Effector CD4-positive, alpha-beta T cell (primary cell): ENCODE measurements at places on chromosomes 12 and 14.

- no peak for DNase-seq
Observed at GRCh38 chr12:19624491-19624890, 185.2 kb downstream of the AEBP2 start.

- no peak for DNase-seq
Observed at GRCh38 chr12:125907351-125907750, 842.1 kb downstream of the AACS start.

- no peak for DNase-seq
Observed at GRCh38 chr12:11652351-11653040, 3.0 kb downstream of the ETV6 start.

DNA sequence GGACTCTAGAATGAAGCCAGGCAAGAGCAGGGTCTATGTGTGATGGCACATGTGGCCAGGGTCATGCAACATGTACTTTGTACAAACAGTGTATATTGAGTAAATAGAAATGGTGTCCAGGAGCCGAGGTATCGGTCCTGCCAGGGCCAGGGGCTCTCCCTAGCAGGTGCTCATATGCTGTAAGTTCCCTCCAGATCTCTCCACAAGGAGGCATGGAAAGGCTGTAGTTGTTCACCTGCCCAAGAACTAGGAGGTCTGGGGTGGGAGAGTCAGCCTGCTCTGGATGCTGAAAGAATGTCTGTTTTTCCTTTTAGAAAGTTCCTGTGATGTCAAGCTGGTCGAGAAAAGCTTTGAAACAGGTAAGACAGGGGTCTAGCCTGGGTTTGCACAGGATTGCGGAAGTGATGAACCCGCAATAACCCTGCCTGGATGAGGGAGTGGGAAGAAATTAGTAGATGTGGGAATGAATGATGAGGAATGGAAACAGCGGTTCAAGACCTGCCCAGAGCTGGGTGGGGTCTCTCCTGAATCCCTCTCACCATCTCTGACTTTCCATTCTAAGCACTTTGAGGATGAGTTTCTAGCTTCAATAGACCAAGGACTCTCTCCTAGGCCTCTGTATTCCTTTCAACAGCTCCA, 39.6 kb downstream of the DAD1 start:
- no peak for DNase-seq

DNA sequence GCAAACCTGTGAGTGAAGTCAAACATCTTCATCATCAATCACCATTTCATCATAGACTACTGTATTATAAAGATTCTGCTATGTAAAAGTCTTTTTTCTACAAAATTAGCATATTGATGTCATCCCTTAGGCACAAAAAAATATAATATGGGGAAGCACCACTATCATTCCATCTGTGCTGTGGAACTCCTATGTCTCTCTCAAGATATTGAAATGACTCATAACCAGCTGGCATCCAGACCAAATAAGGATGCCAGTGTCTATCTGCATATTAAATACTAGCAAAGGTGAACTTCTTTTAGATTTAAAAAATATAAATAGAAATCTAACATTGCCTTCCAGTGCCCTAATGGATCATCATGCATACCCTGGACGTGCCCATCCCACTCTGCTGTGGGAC, 17.9 kb upstream of the DCAF5 start:
- DNase-seq, result no peak

DNA sequence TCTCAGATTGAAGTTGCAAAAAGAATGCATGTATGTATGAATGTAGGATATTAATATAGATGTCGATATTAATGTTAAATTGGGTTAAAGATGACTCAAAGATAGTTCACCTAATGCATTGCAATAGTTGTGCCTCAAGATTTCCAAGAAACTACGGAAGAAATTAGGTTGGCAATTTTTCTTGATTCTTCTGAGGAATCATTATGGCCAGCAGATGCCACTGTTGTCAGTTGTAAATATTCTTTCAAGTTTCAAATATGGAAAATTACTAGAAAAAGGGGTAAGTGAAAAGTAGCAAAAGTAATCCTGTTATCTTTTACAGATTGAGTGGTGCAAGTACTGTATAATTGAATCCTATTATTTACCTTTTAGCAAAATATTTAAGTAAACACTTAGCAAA, 202.1 kb downstream of the ADAMTS20 start:
- DNase-seq, result no peak

DNA sequence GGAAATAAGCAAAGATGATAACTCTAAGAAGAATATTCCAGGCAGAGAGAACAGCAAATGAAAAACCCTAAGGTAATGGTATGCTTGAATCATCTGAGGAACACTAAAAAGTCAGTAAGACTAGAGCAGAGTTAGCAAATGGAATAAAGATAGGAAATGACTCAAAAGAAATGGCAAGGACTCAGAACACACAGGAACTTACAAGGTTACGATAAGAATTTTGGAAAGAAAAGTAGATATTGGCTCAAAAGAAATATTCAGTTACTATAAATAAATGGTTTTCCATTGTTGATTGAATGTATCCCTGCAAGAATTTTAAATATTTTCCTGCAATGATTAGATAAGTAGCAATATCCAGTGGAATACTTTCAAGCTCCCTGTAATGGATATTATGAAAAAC, 705.8 kb downstream of the C12orf50 start:
- no peak for DNase-seq

GRCh38 chr12:19151298-19151697, 21.8 kb downstream of the PLEKHA5 start:
- no peak for DNase-seq

DNA sequence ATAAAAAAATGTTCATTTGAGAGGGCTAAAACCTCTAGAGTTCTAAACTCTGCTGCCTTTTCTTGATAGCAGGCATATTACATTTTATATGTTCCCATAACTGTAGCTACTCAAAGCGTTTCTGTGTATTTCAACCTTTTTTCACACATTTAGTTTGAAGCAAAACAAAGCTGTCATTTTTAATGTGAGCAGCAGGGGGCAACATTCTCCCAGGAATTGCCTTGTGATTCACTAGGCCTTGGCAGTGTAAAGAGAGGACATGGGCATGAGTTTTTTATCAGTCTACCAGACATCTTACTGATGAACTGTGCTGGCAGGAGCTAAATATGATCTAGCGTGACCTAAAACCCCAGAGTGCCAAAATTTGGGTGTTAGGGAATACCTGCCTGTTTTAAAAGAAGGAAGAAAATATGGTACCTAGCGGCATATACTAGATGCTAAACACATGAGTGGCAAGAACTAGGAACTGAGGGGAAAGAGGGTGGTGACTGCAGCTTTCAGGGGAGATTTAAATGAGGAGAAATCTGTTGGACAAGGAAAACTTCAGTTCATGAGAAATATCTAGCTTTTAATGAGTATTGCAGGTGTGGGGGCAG, 65.3 kb downstream of the IFT43 start:
- DNase-seq, result peak; percentile 43

- DNase-seq, result no peak
Observed at GRCh38 chr14:102927878-102928411, 5.5 kb downstream of the AMN start.

GRCh38 chr12:69397978-69398377, 38.4 kb downstream of the YEATS4 start:
- no peak for DNase-seq

- peak; percentile 77 for DNase-seq
Observed at GRCh38 chr14:67695394-67695949, at the start of gene RDH11. Gene RDH11, minus strand, starts transcription at chr14:67695764. Its CDS starts 61 bp downstream, at chr14:67695703.

- DNase-seq, result no peak
Observed at GRCh38 chr14:92362781-92363235, 39.8 kb downstream of the SLC24A4 start.

DNA sequence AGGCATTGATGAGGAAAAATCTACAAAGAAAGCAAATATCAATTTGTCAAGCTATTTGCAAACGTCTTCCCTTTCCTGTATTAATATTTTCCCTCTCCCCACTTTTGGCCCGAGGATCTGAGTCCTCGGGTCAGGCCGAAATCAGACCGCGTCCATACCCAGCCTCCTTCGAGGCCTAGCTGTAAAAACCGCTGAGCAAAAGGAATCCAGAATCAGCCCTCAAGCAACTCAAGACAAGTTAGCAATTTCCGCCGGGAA, 353 bp upstream of the MAPK1IP1L start:
- no peak for DNase-seq

GRCh38 chr12:121715862-121716435, 3.4 kb downstream of the TMEM120B start:
- no peak for DNase-seq

GRCh38 chr12:73486256-73486655, 1051.4 kb upstream of the ATXN7L3B start:
- no peak for DNase-seq

DNA sequence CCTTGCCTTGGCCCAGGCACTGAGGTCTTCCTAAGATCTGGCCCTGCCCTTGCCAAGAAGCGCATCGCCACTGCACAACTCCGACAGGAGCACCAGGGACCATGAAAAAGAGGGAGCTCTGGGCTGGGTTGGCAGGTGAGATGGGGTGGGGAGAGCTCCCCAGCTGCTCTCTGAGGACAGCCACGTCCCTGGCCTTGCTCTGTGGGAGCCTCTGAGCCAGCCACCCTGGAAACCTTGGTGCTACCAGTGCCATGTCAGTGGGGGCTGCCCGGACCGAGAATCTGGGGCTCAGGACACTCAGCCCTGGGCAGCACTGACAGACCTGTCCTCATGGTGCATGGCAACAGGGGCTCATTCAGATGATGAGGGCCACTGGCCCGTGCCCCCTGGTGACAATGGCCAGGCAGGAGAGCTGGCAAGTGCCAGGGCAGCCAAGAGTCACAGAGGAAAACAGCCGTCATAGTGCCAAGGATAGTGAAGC, 134.8 kb downstream of the ZFP36L1 start:
- no peak for DNase-seq

DNA sequence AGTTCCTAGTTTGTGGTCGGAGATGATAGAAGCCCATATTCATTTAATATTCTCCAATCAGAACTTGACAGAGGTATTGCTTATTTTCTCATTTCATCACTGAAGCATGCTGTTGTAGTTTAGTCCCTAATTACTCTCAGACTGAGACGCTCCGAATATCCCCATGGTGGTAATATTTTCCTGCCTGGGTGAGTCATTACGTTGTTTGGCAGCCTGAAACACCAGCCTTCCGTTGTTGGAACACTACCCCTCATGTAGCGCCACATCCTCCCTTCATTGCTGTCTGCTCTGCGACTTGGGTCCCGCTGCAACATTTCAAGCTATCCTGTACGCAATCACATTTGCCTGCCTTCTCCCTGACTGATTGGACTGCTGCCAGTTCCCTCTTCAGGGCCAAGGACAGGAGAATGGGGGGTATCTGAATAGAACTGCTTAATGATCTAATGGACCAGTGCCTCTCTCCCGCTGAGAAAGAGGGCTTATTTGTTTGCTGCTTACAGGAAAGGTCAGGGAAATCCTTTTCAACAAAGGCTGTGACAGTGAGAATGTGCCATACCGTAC, 369.1 kb downstream of the NPAS3 start:
- DNase-seq, result no peak

- DNase-seq, result no peak
Observed at GRCh38 chr14:78022059-78022458, 148.1 kb upstream of the NRXN3 start.

- no peak for DNase-seq
Observed at GRCh38 chr14:52279408-52279807, 11.9 kb downstream of the PTGDR start.

DNA sequence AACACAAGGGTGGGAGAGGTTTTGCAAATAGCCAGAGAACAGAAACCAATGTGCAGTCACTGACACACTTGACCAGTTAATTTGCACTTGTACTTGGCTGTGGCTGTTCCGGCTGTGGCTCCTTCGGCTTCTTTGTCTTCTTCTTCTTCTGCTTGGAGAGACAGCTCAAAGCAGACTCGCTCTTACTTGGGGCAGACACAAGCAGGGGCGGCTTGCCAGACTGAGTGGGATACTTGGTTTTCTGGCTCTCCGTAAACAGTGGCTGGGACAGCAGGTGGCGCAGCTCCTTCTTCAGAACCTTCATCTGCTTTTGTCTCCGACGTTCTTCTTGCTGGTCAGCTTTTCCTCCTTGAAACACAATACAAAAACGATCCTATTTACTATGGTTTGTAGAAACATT, 25.0 kb downstream of the OTUB2 start:
- no peak for DNase-seq

GRCh38 chr12:46841891-46842290, 16.1 kb upstream of the SLC38A4 start:
- DNase-seq, result no peak

- DNase-seq, result no peak
Observed at GRCh38 chr14:46053221-46053620, 598.4 kb downstream of the RPL10L start.

GRCh38 chr14:24838945-24839616, 205.1 kb upstream of the GZMB start:
- no peak for DNase-seq

GRCh38 chr14:85531587-85532373, 1.8 kb downstream of the FLRT2 start:
- DNase-seq, result no peak

- DNase-seq, result no peak
Observed at GRCh38 chr12:64666054-64666914, 56.0 kb downstream of the RASSF3 start.

DNA sequence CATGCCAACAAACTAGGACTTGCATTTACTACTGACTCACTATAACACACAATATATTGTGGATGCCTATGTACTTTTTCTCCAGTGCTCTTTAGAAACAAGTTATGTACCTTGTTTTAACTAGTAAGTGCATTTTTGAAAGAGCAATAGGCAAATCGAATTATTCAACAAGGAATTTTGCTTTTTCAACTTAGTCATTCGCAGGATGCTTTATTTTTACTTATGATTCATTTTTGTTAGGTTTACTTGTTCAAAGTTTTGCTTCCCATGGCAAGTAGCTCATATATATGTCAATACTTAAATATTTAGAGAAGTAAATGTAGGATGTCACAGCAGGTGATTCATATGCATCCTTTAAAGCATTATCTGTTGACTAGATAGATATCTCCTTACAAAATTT, 149.8 kb downstream of the PELI2 start:
- no peak for DNase-seq

DNA sequence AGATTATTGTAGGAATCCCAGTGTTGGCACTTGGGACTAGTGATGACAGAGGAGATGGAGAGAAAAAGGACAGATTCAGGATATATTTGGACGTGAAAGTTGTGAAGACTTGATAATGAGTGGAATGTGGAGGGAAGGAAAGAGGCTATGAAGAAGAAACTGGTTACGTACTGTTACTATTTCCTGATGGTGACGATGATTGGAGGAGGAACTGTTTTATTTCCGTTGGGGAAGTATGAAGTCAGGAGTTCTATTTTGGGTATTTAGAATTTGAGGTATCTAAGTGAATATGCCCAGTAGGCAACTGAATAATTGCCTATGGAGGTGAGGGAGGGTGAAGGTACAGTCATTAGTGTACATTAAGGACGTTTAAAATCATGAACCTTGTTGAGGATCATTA, 207.2 kb downstream of the TMTC2 start:
- no peak for DNase-seq

GRCh38 chr12:32483499-32483898, 84.1 kb downstream of the FGD4 start:
- DNase-seq, result no peak

GRCh38 chr14:106308839-106309389, 782.5 kb downstream of the TMEM121 start:
- DNase-seq, result peak; percentile 50

DNA sequence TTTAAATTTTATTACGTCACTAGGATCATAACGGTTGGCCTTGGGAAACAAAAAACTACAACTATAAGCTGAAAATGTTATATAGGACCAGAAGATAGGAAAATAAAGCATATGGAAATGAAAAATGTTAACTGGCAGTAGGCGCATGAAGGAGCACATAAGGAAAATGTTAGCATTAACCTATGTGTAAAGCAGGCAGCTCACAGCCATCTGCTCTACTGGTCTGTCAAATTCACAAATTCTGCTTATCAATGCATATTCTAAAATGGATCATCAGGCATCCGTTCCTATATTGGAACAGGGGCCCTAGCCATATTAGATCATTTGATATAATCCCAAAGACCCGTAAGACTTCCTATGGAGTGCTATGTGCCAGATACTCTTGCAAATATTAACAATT, 263.9 kb downstream of the MDGA2 start:
- DNase-seq, result no peak
